EL (cell line): ENCODE measurements at places on chromosomes 3 and 15.

- DNase-seq, result no peak
Measured at GRCh38 chr3:117016378-117016777, 306.8 kb downstream of the TUSC7 start.

DNA sequence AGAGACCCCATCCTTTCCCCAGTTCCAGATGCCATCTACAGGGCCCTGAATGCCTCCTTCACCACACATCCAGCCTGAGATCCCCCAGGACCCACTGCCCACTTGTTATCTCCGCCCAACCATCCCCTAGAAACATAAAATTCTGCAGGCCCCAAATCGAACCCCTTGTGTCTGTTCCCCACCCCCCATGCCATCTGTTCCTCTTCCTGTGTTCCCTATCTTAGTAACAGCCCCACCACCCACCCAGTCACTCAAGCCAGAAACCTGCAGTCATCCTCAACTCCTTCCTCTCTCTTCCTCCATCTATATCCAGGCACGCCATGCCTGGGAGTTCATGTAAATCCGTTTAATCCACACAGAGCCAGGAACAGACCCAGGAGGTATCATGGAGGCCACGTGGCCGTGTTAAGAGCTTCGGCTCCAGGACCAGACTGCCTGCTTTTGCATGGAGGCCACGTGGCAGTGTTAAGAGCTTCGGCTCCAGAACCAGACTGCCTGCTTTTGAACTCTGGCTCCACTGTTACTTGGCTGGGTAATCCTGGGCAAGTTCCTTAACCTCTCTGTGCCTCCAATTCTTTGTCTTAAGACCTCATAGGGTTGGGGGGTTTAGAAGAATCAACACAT lies 4.8 kb downstream of the CSRNP1 start:
- peak; percentile 29 for DNase-seq

- DNase-seq, result no peak
Measured at GRCh38 chr3:25390605-25391004, 37.5 kb upstream of the RARB start.

GRCh38 chr3:12501360-12502020 lies 17.2 kb downstream of the TSEN2 start:
- DNase-seq, result peak; percentile 41

GRCh38 chr15:43238671-43239131 lies 17.9 kb upstream of the EPB42 start:
- DNase-seq, result no peak

DNA sequence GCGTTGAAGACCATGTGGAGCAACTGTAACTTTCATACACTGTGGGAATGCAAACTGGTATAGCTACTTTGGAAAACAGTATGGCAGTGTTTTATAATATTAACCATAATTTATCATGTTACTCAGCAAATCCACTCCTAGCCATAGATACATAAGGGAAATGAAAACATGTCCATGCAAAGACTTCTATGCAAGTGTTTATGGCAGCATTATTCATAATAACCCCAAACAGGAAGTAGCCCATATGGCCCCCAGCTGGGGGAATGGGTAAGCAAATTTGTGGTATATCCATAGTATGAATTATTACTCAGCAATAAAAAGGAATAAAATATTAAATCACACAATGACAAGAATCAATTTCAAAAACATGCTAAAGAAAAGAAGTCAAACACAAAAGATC lies 23.0 kb upstream of the GATA2 start:
- no peak for DNase-seq

GRCh38 chr15:48966595-48967301 lies 3.0 kb upstream of the SHC4 start:
- DNase-seq, result peak; percentile 78

- no peak for DNase-seq
Measured at GRCh38 chr3:38620236-38620635, 29.3 kb downstream of the SCN5A start.

DNA sequence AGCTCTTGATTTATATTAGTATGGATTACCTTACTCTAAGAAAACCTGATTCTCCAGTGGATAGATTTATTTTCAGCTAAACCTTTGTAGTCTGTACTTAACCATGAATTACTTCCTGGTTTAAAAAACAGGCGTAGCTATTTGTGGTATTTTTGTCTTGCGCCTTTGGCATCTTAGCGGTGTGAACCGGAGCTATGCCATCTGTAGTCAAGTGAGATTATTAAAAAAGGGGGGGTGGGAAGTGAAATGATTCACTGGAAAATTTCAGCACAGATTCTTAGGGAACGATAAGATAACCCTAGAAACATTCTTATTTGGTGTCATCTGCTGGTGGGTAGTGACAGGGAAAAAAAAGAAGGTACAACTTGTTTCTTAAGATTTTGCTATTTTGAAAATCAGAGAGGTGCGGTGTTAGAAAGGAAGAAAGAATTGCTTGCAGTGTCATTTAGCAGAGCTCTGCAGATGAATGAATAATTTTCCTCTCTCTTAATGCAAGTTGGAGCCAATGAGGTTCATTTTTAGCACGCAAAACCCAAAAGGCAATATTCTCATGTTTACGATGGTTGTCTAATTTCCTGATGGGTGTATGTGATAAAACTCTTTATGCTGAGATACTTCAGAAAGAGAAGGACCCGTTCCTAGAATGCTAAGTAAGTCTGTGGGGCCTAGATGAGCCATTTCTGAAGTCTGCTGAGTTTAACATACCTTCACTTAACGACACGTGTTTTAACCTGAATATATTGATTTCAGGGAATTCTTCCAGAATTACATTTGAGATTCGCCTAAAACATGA lies 44.0 kb downstream of the PSMD6 start:
- DNase-seq, result peak; percentile 53

DNA sequence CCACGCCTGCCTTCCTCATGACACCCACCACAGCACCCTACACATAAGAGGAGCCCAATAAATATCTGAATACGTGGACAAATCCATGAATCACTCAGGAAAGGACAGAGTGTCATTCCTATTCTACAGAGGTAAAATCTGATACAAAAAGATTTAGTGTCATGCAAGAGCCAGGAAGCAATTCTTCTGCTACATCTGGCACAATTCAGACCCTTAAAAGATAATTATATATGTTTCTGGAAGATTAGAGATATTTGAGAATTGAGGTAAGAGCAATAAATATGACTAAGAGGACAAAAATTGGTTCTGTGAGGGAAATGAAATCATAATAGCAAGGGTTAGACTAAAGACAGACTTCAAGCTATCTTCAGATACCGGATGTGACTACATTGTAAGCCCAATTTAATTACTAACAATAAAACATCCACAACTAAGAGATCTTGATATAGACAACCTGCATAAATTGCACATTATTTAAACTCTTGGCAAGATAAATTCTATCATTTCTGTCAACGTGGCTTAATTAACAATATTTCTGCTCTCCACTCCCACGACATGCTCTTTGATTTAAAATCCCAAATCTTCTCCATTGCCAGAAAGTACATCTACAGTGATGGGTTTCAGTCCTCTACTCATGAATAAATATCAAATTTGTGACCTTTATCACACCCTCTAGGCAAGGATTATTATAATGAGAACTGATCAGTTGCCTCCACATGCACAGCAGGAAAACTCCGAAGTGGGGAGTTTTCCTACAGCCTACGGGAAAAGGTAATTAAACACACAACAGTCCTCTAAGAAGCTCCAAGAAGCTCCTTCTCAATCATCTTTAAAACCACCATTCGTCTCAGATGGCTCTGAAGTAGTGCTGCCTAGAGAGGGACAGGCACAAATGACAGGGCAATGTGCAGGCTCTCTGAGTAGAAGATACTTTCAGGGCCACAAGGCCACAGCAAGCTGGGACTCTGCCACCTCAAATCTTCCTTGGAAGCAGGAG lies 32.6 kb downstream of the MB21D2 start:
- peak; percentile 92 for DNase-seq

GRCh38 chr3:65828706-65829105 lies 210.0 kb downstream of the MAGI1 start:
- DNase-seq, result peak; percentile 67

DNA sequence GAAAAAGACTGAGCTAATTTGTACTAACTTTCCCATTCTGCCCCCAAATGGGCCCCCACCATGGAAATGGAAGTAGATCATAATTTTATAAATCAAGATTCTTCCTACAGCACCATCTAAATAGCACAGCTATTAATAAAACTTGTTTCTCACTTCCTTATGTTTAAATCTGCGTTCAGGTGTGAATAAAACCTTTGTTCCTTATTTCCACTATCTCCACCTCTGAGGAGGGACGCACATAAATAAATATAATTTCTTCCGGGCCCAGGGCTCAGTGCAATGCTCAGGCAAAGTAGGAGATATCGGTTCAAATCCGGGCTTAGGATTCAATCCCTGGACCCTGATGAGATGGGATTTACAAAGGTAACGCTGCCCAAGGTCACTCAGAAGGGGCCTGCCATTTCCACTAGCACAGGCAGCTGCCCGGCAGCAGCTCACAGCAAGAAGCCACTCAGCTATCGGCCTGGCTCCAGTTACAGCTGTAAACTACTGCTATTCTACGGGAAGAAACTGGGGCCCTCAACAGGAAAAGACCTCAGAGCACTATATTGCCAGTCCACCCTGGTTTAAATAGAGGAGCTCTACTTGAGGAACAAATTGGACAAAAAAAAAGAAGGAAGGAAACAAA lies 52.5 kb downstream of the FOXP1 start:
- DNase-seq, result no peak

- DNase-seq, result no peak
Measured at GRCh38 chr15:50068016-50068415, 51.0 kb downstream of the ATP8B4 start.

DNA sequence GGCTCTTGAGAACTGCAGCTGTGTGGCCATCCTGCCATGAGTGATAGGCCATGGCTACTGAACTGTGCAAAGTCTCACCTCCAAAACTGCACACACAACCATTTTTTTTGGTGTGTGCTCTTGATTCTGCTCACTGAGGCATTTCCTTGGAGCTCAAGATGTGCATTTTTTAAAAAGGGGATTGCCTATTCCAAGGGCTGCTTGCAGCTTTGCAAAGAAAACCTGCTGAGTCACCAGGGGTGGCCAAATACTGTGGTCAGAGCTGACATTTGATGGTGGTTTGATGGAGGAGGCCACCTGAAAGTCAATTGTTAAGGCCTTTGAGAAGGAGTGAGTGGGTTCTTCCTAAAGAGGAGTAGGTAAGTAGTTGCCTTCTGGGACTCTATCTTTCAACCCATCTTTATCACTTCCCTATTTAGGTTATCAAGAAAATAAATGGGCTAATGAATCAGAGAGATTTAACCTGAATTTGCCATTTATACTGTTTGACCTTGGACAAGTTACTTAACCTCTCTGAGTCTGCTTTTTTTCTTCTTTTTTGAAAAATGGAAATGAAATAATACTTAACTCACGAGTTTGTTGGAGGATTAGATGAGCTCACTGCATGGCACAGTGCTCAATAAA lies 87.9 kb downstream of the CHST2 start:
- peak; percentile 22 for DNase-seq

DNA sequence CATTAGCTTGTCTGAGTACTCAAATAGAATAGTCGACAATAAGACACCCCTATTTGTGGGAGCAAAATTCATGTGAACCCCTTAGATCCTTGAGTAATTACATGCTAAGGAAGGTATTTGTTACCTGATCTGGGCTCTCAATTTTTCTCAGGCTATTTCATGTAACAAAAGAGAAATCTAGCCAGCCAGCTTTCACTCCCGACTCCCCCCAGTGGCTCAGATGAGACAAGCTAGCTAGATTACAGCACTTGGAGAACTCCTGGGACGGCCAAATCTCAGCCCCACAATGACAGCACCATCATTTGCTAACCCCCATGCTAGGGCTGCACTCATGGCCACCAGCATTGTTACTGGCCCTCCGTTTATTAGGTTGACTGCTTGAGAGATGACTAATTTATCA lies 41.3 kb downstream of the GLDN start:
- DNase-seq, result peak; percentile 43

GRCh38 chr3:20747741-20748140 lies 561.7 kb upstream of the SGO1 start:
- peak; percentile 26 for DNase-seq

DNA sequence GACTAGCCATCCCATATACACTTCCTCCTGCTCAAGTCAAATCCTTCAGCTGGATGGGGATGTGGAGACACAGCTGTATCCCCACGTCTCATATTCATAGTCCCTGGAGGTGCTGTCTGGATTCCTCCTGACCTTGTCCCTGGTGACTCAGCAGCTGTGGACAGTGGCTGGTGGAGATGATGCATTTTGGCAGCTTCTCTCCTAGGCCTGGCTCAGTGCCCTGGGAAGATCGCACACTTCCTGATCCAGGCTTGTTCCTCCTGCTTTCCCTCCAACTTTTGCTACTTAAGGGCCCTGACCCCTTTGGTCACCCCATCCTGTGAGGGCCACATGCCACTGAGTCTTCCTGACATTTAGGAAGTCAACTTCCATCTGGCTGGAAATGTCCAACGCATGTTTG lies 44.4 kb downstream of the ADAMTSL3 start:
- peak; percentile 11 for DNase-seq

- DNase-seq, result peak; percentile 16
Measured at GRCh38 chr3:174986685-174987084, 127.6 kb downstream of the NAALADL2 start.

DNA sequence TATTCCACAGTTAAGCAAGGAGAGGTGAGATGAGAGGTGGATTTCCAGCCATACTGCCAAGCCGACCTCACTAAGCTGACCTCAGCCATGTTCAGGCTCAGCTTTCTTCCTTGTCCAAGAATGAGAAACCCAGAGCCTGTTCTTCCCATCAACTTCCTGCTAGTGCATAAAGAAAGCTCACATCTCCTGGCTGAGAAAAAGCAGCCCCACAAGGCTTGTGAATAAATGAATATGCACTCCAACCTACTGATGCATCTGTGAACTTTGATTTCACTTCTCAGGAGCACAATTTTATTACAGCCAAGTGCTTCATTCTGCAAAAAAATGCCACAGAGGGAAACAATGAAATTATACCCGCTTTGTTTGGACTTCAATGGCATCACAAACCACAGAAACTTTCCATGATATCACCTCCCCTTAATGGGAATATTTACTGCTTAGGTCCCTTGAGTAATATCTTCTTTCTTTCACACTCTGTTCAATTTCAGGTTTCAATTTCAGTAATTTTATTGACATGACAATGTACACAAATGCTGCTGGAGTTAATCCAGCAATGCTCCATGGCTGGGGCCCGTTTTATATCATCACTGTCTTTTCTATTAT lies 437.0 kb upstream of the PPP2R3A start:
- no peak for DNase-seq

GRCh38 chr3:79405183-79405582 lies 362.6 kb downstream of the ROBO1 start:
- no peak for DNase-seq

GRCh38 chr3:146124126-146124801 lies 36.7 kb downstream of the PLOD2 start:
- DNase-seq, result no peak

GRCh38 chr3:139689708-139690228 lies 12.0 kb upstream of the NMNAT3 start:
- no peak for DNase-seq

GRCh38 chr15:89829161-89829560 lies 14.5 kb upstream of the ANPEP start:
- DNase-seq, result no peak
